Mesenteric fat pad (tissue), 1 donor: ENCODE measurements at places on chromosomes 2 and 18. TPM values are rescaled to one million over a fixed set of nuclear protein-coding genes. Genes with fewer than 3 reads are reported as not detected.

GRCh38 chr2:212956665-212957607 is 194.5 kb downstream of the IKZF2 start:
- no peak for DNase-seq

Gene CDH19
- total RNA-seq = 0.35 TPM

Gene TDRD15
- 0.06 TPM for total RNA-seq

DNA sequence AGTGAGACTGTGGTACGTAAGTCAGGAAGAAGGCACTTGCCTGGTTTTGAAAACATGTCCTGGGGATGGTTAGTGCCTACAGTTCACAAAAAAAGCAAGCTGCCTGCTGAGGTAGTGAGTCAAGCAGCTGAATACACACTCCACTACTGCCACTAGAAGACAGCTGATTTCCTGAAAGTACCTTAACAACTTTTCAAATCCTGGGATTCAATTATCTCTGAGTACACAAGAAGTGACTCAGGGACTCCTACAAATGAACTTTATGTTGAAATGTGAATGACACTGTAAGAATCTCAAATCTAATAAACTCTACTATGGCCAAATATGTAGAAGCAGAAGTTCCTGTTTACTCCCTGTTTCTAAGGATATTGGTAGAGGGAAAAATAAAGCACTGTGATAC is 58.0 kb upstream of the ARL5A start:
- DNase-seq = no peak

GRCh38 chr18:78447211-78447610 is 532.4 kb upstream of the SALL3 start:
- DNase-seq = no peak

DNA sequence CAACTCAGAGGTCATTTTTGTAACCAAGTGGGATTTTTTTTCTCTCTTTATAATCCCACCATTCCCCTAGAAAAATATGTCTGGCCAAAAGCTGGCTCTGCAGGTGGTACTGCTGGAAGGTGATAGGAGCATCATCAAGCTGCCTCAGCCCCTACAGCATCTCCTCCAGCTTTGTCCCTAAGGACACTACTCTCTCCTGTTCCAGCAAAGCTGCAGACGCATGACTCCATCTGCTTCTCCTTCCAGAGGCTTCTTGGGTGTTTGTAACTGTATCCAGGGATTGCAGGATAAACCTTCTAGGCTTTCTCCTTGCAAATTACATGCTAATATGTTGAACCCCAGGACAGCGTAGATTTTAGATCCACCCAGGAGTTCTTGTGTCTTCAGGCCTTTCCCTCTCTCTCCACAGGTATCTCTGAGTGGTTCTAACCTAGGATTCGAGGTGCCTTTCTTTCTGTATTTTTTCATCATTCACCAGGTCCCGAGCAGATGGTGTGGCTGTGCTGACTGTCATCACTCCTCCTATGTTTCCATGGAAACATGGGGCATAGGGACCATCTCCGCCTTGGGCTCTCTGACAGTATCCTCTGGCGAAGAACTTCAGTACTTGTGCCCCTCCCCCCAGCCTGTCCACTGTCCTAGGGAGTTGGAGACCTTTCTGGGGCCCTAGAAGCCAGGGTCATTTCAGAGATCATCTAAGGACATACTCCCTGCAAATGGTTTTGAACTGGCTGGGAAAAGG is 34.3 kb downstream of the AFF3 start:
- no peak for DNase-seq

Gene RGPD3
- 0.42 TPM for total RNA-seq

Gene COL4A4
- 0.45 TPM for total RNA-seq

- no peak for DNase-seq
Observed at GRCh38 chr2:73841912-73842738, 13.4 kb downstream of the STAMBP start.

DNA sequence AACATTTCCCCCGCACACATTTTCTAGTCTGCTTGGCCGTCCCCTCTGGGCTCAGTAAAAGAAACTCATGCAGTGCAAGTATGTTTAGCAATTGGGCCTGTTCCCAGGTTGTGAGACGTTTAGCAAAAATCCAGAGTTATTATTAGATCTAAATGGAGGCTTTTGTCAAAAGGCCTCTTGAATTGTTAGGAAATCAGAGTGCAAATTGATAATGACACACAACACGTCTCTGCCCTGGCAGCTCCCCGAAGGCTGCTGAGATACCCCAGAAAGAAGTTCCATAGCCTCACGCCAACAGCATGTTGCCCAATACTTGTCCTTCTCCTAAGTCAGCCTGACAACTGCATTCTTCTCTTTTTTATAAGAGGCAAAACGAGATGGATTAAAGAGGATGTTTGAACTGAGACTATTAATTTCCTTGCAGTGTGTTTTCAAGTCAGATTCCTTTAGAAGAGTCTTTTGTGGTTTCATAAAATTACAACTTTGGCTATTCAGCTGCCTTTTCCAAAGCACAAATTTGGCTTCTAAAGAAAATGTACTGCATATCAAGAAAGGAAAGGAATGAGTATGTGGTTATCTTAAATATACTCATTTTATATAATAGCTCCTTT is 202.2 kb downstream of the TRIB2 start:
- no peak for DNase-seq

DNA sequence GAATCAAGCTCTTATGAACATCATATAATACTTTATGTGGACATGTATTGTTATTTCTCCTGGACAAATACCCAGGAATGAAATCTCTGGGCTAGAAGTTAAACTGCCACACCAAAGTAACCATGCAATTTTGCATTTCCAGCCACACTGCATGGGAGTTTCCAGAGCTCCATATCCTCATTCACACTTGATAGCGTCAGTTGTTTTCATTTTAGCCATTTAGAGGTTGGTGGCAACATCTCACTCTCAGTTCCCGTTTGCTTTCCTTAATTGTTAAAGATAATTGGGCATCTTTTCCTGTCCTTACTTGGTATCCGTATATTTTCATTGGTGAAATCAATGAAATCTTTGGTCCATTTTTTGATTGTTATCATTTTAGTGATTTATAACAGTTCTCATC is 47.8 kb downstream of the SH3YL1 start:
- DNase-seq = no peak

DNA sequence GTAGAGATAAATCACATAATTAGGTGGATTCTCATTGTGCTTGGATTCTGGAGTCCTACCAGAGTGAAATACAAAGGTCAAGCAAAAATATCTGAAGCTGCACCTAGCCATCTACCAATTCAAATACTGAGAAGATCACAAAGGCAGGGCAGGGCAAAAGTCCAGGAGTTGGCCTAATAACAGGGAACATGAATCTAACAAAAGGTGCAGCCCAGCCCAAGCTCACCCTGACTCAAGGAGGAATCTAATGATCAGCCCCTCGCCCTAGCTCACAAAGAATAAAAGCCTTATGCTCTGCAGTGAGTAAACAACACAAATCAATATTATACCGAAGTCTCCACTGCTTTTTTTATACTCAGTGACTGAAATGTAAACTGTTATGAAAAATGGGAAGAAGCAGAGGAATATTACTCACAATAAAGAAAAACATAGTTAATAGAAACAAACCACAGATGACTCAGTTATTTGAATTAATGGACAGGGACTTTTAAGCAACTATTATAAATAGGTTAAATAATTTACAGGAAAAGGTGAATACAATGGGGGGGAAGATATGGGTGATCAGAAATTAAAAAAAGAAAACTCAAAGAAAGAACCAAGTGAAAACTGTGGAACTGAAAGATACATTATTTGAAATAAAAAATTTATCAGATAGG is 49.5 kb downstream of the ANTXR1 start:
- DNase-seq = no peak

Gene NDUFB3
- 83.2 TPM for total RNA-seq
